Erythroblast (primary cell): ENCODE measurements at places on chromosomes 12 and 14.

- no peak for DNase-seq
Observed at GRCh38 chr14:65756880-65757279, 344.4 kb downstream of the FUT8 start.

GRCh38 chr12:126483145-126484068 is 1418.2 kb downstream of the AACS start:
- DNase-seq, result no peak

GRCh38 chr14:28141662-28142061 is 624.9 kb upstream of the FOXG1 start:
- no peak for DNase-seq

- no peak for DNase-seq
Observed at GRCh38 chr14:51823706-51824105, 36.7 kb upstream of the GNG2 start.

DNA sequence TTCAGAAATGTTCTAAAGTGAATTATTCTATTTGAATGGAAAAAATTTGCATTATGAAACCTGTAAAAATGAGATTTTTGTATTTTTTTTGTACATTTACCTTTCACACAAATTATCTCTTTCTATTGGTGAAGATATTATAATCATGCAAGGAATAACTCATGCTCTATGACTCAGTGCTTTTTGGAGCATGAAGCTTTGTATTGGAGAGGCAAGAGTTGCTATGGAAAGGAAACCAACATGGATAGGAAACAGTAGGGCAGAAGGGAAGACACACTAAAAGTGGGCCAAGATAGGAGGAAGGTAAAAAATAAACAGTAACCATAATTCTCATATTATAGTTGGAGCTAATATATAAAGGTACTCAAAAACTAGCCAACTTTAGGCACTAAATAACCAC is 79.0 kb downstream of the PLCZ1 start:
- DNase-seq, result no peak

- no peak for DNase-seq
Observed at GRCh38 chr14:30118992-30119640, 191.5 kb upstream of the PRKD1 start.

- DNase-seq, result no peak
Observed at GRCh38 chr12:92229381-92229780, 83.7 kb upstream of the BTG1 start.
